ENCODE measurements at places on chromosomes 4 and X.
A peak's percentile ranks its signal among the peaks of the same experiment; 100 is the strongest.

DNA sequence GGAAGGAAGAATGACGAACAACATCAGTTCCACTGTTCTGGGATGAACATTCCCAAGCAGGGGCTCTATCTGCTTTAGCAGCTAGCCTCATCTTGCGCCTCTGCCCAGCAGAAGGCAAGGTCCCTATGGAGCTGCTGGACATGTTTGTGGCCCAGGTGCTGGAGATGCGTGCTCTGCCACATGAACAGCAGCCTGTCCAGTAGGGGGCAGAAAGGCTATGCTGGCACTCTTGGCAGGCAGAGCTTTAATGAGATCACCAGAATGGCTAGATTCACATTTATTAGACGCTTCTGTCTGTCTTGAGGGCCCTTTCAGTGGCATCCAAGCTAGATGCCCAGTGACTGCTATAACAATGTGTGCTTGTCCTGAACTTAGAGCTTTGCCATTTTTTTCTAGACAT, 1826.0 kb downstream of the STIM2 start:
- no peaks in the 10 kb centered on the region for H3K36me3 ChIP-seq
- no peak overlapping the region for H3K4me3 ChIP-seq
- peak; percentile 63 for DNase-seq

DNA sequence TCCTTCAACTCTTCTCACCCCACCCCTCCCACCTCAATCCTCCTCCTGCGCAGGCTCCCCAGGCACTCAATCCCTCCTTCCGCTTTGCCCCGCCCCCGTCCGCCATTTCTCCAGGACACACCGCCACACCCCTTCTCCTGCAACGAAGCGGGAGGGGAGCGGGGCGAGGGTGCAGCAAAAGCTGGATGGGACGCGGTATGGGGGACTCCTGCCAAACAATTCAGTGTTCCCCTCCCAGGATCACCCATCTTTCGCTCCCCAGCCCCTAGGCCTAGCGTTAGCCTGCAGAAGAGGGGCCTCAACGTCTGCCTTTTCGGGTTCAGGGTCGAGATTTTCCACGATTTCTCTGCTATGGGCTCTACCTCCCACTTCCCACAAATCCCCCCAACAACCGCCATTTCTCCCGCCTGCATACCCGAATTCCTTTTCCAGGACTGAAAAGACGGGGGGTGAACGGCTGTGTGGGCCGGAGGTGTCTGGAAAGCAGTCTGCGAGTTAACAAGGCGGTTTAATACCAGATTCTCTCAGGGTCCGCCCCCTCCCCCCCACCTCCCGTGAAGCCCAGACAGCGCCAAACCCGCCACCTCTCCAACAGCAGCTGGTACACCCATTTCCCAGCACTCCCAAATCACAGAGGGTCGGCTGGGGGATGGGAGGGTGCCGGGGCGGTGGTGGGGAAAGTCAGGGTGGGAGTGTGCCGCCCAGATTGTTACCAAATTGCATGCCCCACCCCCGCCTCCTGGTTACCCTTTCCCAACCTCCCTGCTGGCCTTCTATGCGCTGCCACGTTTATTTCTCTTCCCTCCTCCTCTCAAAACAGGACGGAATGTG, 774 bp downstream of the ARMCX2 start:
- H3K27me3 ChIP-seq, result no peaks in the 10 kb centered on the region
- no peaks in the 10 kb centered on the region for H3K4me1 ChIP-seq
- H3K27ac ChIP-seq, result no peak overlapping the region
- H3K36me3 ChIP-seq, result no peaks in the 10 kb centered on the region
- peak; percentile 79 for DNase-seq

GRCh38 chr4:116688536-116688935, 396.8 kb downstream of the TRAM1L1 start:
- no peaks in the 10 kb centered on the region for H3K36me3 ChIP-seq
- no peaks in the 10 kb centered on the region for H3K27me3 ChIP-seq
- H3K27ac ChIP-seq, result no peak overlapping the region
- no peaks in the 10 kb centered on the region for H3K4me1 ChIP-seq
- no peak for DNase-seq

GRCh38 chr4:73979407-73979957, 2.3 kb downstream of the PF4 start:
- H3K36me3 ChIP-seq, result no peaks in the 10 kb centered on the region
- DNase-seq, result no peak
- H3K27ac ChIP-seq, result no peak overlapping the region
- no peaks in the 10 kb centered on the region for H3K4me1 ChIP-seq
- no peak overlapping the region for H3K4me3 ChIP-seq
- peaks cover 8% of the 10 kb centered on the region for H3K27me3 ChIP-seq

DNA sequence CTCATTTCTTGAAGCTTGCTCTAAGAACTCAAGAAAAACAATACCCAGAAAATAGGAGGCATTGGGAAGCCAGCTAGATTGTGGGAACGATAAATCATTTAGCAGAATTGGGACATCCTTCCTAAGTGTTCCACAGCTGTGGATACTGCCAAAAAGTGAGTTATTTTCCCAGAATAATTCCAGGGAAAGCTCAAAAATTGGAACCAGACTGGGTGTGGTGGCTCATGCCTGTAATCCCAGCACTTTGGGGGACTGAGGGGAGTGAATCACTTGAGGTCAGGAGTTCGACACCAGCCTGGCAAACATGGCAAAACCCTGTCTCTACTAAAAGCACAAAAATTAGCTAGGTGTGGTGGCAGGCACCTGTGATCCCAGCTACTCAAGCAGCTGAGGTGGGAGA, 68.2 kb upstream of the GK2 start:
- H3K27me3 ChIP-seq, result no peaks in the 10 kb centered on the region
- no peak overlapping the region for H3K4me3 ChIP-seq
- DNase-seq, result no peak
- no peak overlapping the region for H3K27ac ChIP-seq
- no peaks in the 10 kb centered on the region for H3K36me3 ChIP-seq

- no peak overlapping the region for H3K27ac ChIP-seq
- no peaks in the 10 kb centered on the region for H3K27me3 ChIP-seq
- H3K4me3 ChIP-seq, result no peak overlapping the region
Observed at GRCh38 chr4:187251896-187252295, 528.2 kb upstream of the FAT1 start.

DNA sequence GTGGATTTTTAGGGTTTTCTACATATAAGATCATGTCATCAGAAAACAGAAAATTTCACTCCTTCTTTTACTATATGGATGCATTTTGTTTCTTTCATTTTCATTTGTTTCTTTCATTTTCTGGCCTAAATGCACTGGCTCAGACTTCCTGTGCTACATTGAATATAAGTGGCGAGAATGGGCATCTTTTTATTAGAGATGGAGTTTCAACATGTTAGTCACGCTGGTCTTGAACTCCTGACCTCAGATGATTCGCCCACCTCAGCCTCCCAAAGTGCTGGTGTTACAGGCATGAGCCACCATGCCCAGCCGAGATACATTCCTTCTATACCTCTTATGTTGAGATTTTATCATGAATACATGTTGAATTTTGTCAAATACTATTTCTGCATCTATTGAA, 61.8 kb downstream of the BRWD3 start:
- H3K4me3 ChIP-seq, result no peak overlapping the region
- peaks cover 7% of the 10 kb centered on the region for H3K36me3 ChIP-seq
- no peak overlapping the region for H3K27ac ChIP-seq
- H3K27me3 ChIP-seq, result no peaks in the 10 kb centered on the region
- no peak for DNase-seq

- no peaks in the 10 kb centered on the region for H3K27me3 ChIP-seq
- H3K4me3 ChIP-seq, result no peak overlapping the region
- H3K4me1 ChIP-seq, result no peaks in the 10 kb centered on the region
- no peak overlapping the region for H3K27ac ChIP-seq
Observed at GRCh38 chr4:109571494-109571893, 11.4 kb downstream of the MCUB start.

GRCh38 chr4:143335979-143336780, 496 bp upstream of the GAB1 start:
- H3K4me1 ChIP-seq, result peaks cover 7% of the 10 kb centered on the region
- no peaks in the 10 kb centered on the region for H3K27me3 ChIP-seq
- H3K27ac ChIP-seq, result peak overlapping the region; percentile 99
- H3K4me3 ChIP-seq, result peak overlapping the region; percentile 71
- peak; percentile 95 for DNase-seq
- no peaks in the 10 kb centered on the region for H3K36me3 ChIP-seq

DNA sequence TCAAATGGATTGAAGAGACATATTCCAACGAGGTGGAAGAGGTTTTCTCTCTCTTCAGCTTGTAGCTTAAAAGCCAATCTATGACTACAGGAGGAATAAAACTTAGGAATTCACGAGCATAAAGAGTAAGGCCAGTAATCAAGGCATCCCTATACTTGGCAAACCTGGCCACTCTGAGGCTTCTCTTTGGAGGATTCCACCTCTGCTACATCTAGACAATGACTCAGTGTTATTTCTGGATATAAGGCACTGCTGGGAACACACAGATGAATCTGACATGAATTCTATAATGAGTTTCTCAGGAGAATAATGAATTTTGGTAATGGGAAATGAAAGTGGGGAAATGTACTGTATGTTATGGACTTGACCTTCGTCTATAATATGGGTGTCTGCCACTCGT, 1015.8 kb upstream of the FTHL17 start:
- no peaks in the 10 kb centered on the region for H3K4me1 ChIP-seq
- no peak for DNase-seq
- no peak overlapping the region for H3K27ac ChIP-seq

- no peaks in the 10 kb centered on the region for H3K4me1 ChIP-seq
- no peak overlapping the region for H3K27ac ChIP-seq
- no peak overlapping the region for H3K4me3 ChIP-seq
- no peaks in the 10 kb centered on the region for H3K27me3 ChIP-seq
- peak; percentile 29 for DNase-seq
- no peaks in the 10 kb centered on the region for H3K36me3 ChIP-seq
Observed at GRCh38 chrX:136711147-136711546, 63.2 kb downstream of the CD40LG start.

DNA sequence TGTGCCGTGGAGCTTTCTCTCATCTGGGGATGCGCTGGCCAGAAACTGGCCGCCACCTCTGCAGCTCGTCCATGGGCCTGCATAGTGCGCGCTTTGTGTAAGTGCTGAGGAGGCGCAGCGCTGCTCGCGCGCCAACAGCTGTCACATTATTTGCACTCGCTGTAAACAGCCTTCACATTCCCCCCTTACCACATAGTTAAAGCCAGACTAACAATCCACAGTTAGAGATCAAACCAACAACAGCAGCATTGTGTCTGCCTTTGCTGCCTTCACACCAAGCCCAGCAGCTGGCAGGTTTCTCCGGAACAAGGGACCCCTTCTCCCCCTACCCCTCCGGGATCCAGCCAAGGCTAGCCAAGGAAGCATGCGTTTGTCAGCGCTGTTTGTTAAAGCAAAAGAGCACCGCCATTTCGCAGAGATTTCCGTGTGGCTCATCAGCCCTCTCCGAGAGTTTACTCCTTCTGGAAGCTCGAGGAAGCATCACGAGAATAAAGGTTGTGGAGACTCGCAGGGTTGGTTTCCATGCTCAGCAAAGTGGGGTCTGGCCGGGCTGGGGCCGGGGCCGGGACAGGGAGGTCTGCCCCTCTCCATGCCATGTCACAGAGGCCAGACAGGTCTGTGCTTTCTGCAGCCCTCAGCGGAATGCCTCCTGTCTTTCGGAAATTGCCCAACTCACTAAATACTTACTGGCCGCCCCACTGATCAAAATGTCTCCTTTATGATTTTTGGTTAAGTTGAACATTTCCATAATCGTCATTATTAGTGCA, 11.0 kb downstream of the BCOR start:
- no peaks in the 10 kb centered on the region for H3K36me3 ChIP-seq
- H3K27ac ChIP-seq, result no peak overlapping the region
- peaks cover 87% of the 10 kb centered on the region for H3K4me1 ChIP-seq
- no peak overlapping the region for H3K4me3 ChIP-seq

- H3K4me1 ChIP-seq, result no peaks in the 10 kb centered on the region
- H3K36me3 ChIP-seq, result no peaks in the 10 kb centered on the region
- H3K27ac ChIP-seq, result no peak overlapping the region
- DNase-seq, result no peak
- H3K4me3 ChIP-seq, result no peak overlapping the region
Observed at GRCh38 chr4:162909952-162910351, 256.7 kb downstream of the NAF1 start.

- H3K4me1 ChIP-seq, result no peaks in the 10 kb centered on the region
- DNase-seq, result peak; percentile 64
- H3K4me3 ChIP-seq, result no peak overlapping the region
Observed at GRCh38 chrX:154348646-154349358, 25.6 kb downstream of the FLNA start.

GRCh38 chrX:106203315-106203714, 35.2 kb downstream of the PWWP3B start:
- no peaks in the 10 kb centered on the region for H3K27me3 ChIP-seq
- H3K36me3 ChIP-seq, result no peaks in the 10 kb centered on the region
- H3K4me1 ChIP-seq, result no peaks in the 10 kb centered on the region
- H3K27ac ChIP-seq, result no peak overlapping the region
- DNase-seq, result no peak

GRCh38 chr4:124768596-124769365, 56.2 kb upstream of the ANKRD50 start:
- H3K36me3 ChIP-seq, result no peaks in the 10 kb centered on the region
- no peak for DNase-seq
- no peaks in the 10 kb centered on the region for H3K27me3 ChIP-seq
- H3K27ac ChIP-seq, result no peak overlapping the region
- no peaks in the 10 kb centered on the region for H3K4me1 ChIP-seq

- peaks cover 6% of the 10 kb centered on the region for H3K4me1 ChIP-seq
- H3K27ac ChIP-seq, result peak within 1 kb of the TSS; percentile 92
- DNase-seq, result peak; percentile 94
- peak within 1 kb of the TSS; percentile 83 for H3K4me3 ChIP-seq
- H3K36me3 ChIP-seq, result no peaks in the 10 kb centered on the region
Observed at GRCh38 chr4:25312496-25313200, at the start of gene ZCCHC4. ZCCHC4 (plus strand) TSS chr4:25312774; CDS start chr4:25312810, 36 bp downstream.

DNA sequence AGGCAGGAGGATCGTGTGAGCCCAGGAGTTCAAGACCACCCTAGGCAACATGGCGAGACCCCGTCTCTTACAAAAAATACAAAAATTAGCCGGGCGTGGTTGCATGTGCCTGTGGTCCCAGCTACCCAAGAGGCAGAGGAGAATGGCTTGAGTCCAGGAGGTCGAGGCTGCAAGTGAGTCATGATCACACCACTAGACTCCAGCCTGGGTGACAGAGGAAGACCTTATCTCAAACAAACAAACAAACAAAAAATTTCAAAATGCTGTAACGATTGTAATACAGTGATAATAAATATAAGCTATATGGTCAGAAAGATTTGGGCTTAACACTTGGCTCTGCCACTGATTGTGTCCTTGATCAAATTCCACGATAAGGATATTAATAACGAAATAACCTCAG, 24.2 kb downstream of the SLC25A4 start:
- peaks cover 3% of the 10 kb centered on the region for H3K4me1 ChIP-seq
- DNase-seq, result no peak
- peaks cover 6% of the 10 kb centered on the region for H3K36me3 ChIP-seq
- no peaks in the 10 kb centered on the region for H3K27me3 ChIP-seq
- H3K4me3 ChIP-seq, result no peak overlapping the region

DNA sequence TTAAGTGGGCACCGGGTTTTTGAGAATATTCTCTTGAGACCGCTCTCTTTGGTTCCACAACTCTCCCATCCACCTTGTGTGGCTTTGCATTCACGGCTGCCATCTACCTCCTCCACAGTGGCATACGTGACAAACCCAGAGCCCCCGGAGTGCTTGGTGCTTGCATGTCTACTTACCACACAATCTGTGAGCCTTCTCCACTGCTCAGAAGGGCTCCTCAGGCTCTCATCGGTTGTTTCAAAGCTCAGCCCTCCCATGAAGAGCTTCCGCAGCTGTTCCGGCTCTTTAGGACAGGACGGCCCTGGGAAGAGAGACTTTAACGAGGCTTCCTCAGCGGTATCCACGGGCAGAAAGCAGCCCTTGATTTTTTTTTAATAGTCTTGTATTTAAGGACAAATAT, 167.6 kb upstream of the ANK2 start:
- H3K4me3 ChIP-seq, result peak overlapping the region; percentile 2
- no peaks in the 10 kb centered on the region for H3K36me3 ChIP-seq
- H3K27me3 ChIP-seq, result no peaks in the 10 kb centered on the region
- H3K27ac ChIP-seq, result peak overlapping the region; percentile 88

GRCh38 chr4:56655209-56655626, 25.9 kb downstream of the HOPX start:
- peaks cover 71% of the 10 kb centered on the region for H3K27me3 ChIP-seq

Data from neural progenitor cell (in vitro differentiated cells).